ENCODE measurements at places on chromosomes 16 and 17. TPM values are rescaled to one million over a fixed set of nuclear protein-coding genes. Genes with fewer than 3 reads are reported as not detected.

The CHST4 gene
- not detected for total RNA-seq

The ELAC2 gene
- total RNA-seq = 36.5 TPM

The UBFD1 gene
- 32.6 TPM for total RNA-seq

The EXOC7 gene
- 49.2 TPM for total RNA-seq

The MYCBPAP gene
- total RNA-seq = 0.73 TPM

The KRTAP9-6 gene
- not detected for total RNA-seq

The PHF23 gene
- total RNA-seq = 6.5 TPM

The ABCC3 gene
- total RNA-seq = 18.1 TPM

The CLEC3A gene
- not detected for total RNA-seq

The RUNDC1 gene
- total RNA-seq = 9.6 TPM

The NPIPB6 gene
- not detected for total RNA-seq

The CDH8 gene
- total RNA-seq = not detected

The CCL8 gene
- total RNA-seq = not detected

The CRHR1 gene
- total RNA-seq = not detected

The COX4I1 gene
- total RNA-seq = 322 TPM

The ZNF750 gene
- total RNA-seq = not detected

The CYB5D1 gene
- total RNA-seq = 8.8 TPM

The GEMIN4 gene
- total RNA-seq = 10.0 TPM

The SSTR5 gene
- not detected for total RNA-seq

The SYT17 gene
- 0.52 TPM for total RNA-seq

The TNFRSF13B gene
- total RNA-seq = 2.2 TPM

The HEATR9 gene
- 0.63 TPM for total RNA-seq

The EXOSC6 gene
- total RNA-seq = 37.4 TPM

The FAM171A2 gene
- 0.10 TPM for total RNA-seq

The KRT32 gene
- not detected for total RNA-seq

The OR2C1 gene
- total RNA-seq = not detected

The KRTAP4-5 gene
- total RNA-seq = not detected

The MRTFB gene
- 7.1 TPM for total RNA-seq

The NAGS gene
- total RNA-seq = 0.42 TPM

The SLC16A13 gene
- 0.42 TPM for total RNA-seq

The TLCD1 gene
- not detected for total RNA-seq

The CLEC18B gene
- not detected for total RNA-seq

The MYLK3 gene
- 0.10 TPM for total RNA-seq

The PRSS21 gene
- not detected for total RNA-seq

The SMIM36 gene
- total RNA-seq = not detected

The TM4SF5 gene
- not detected for total RNA-seq

The ZDHHC1 gene
- 0.63 TPM for total RNA-seq

The CD300C gene
- 10.9 TPM for total RNA-seq

The OTOA gene
- total RNA-seq = 0.31 TPM

The TANGO6 gene
- 15.2 TPM for total RNA-seq

The OMG gene
- 0.21 TPM for total RNA-seq

The GFAP gene
- total RNA-seq = 0.52 TPM

The SP6 gene
- total RNA-seq = 0.21 TPM
